Stimulated activated naive CD8-positive, alpha-beta T cell treated with anti-CD3 and anti-CD28 coated beads, Interleukin-15, amount 100 ng/mL, for 72 hours (primary cell): ENCODE measurements at places on chromosomes 6 and 20.

DNA sequence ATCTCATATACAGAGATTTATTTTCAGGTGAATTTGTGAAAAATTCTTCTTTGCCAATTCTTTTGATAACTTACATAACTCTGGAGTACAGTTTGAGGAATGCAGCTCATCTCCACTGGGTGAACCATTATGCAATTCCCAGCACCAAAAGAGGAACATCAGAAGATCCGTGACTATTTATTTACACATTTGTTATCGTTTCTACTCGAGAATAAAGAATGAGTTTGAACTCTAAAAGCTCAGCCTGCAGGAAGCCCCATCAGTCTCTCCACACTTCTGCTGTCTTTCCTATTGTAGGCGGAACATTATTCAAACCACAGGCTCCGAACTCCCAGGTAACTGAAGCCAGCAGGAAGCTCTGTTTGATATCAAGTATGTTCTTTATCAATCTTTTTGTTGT, 95.9 kb upstream of the IFNGR1 start:
- no peak for DNase-seq

DNA sequence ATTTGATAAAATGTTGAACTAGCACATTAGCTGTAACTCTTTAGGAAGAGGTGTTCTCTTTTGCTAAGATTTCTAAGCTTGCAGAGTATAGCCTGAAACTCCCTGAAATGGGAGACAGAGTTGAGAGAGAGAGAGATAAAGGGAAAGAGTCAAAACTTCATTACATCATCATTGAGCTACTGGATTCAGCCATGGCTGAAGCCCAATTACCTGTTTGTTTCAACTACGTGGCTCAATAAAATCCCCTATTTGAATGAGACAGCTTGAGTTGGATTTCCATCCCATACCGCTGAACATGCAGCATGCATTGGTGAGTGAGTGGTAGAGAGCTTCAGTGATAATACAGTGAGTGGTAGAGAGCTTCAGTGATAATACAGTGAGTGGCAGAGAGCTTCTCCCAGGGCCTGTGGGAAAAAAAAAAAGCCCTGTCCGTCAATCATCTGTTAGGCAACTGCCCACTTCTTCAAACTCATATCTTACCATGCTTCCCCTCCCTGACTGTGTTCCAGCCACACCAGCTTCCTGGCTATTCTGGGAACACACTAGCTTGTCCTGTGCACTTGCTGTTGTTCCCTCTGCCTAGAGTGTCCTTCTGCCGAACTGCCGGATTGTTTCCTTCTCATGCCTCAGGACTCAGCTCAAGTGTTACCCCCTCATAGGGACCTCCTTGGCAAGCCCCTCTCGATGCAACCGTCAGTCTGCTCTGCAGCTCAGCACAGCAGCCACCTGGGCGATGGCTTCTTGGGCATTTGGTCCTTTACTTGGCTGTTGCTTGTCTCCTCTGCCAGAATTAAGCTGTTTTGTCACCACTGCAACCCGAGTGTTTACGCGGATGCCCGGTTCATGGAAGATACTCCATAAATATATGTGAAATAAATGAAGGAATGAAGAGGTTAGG, 91.3 kb upstream of the EYA2 start:
- no peak for DNase-seq

- DNase-seq = no peak
Observed at GRCh38 chr6:43020847-43021246, 576 bp upstream of the RRP36 start.

- no peak for DNase-seq
Observed at GRCh38 chr6:143126574-143126941, 65.9 kb downstream of the AIG1 start.

- DNase-seq = peak; percentile 58
Observed at GRCh38 chr6:37535759-37536490, 36.2 kb upstream of the CCDC167 start.

DNA sequence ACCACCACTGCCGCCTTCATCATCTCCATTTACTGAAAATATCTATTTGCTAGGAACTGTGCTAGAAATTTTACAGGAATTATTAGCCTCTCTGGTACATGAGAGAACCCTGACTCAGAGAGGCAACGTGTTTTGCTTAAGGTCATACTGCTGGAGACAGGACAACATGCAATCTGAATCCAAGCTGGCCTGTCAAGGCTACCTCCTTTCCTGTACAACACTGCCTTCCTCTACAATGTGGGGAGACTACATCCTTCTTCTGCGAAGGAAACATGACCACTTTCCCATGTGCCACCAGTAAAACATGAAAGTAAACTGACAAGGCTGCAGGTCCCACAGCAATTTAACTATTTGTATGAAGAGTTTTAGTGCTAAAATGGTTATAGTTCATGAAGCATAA, 200.9 kb downstream of the BACH2 start:
- no peak for DNase-seq

GRCh38 chr6:129575378-129576118, 134.4 kb downstream of the ARHGAP18 start:
- no peak for DNase-seq

DNA sequence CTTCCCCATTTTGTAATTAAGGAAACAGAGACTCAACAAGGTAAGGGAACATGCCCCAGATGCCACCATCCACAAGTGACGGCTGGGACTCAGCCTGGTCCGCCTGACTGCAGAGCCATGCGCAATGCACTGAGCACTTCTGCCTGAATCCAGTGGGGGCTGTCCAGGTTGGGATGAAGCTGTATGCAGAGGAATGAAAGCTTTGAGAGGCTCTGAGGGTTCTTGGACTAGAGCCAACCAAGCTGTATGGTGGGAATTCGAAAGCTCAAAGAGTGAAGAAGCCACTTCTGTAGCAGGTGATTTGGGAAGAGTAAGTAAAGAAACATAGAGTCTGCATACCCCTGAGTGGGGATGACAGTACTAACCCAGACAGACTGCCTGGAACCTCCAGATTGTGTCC, 127.6 kb upstream of the AKAP12 start:
- DNase-seq = no peak

DNA sequence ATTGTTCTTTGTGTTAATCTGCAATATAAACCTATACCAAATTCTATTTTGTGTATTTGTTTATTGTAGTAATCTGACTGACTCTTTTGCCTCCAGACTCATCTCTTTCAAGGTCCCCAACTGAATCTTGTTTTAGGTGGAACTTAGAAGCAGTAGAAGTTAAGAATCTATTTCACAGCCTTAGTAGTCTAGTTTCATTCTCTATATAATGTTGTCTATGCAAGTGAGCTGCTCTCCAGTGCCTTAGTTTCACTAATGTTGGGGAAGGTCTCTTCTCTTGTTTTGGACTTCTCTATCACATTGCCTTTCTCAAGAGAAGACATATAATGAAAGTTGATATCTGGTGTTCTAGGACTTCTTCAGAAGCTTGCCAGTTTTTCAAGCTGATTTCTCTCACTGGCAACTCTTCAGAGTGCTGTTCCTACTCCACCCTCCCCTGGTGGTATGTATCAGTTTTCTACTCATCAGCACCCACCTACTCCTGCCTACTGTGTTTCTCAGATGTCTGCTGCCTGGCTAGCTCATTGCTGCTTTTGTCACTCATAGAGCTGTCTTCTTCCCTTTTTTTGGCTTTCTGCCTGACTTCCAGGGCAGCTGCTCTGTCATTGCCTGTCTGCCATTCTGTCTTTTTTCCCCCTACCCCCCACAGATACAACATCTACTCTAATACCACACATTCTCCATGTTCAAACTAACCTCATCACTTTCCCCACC, 82.1 kb downstream of the PTPRA start:
- no peak for DNase-seq

GRCh38 chr6:8041913-8042583, 22.1 kb downstream of the BLOC1S5 start:
- no peak for DNase-seq

DNA sequence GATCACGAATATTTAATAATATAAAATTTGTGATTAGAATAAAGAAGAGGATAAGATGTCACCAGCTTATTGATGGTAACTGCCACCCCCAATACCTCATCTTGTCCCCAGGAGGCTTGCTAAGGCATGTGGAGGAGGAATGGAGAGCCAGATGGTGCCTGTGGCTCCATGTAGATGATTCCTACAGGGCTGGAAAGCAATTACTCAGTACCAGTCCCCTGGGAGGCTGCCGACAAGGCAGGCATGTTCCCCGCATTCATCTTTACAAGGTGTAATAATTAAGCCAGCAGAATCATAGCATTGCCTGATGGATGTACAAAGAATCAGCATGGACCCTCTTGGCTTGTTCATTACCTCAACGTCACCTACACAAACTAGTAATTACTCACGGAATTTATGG, 155.3 kb downstream of the PLCB1 start:
- no peak for DNase-seq

- no peak for DNase-seq
Observed at GRCh38 chr6:54060286-54060685, 51.0 kb upstream of the MLIP start.
